ENCODE measurements at places on chromosomes 5 and 9. TPM values are rescaled to one million over a fixed set of nuclear protein-coding genes. Genes with fewer than 3 reads are reported as not detected.

DNA sequence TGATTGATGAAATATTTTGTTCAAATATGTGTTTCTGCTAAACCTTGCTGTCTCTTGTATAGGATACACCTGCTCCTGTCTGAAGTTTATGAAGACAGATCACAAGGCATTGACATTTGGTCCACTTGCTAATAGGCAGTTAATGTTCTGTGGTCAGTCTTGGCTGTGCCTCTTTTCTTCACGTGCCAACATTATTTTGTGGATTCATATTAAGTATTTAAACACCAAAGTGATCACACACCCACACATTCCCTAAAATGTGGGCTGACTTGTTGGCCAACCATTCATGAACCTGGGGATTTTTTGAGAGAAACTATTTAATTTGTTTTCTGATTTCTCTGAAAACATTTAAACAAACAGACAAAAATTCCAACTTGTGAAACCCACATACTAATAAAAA, 33.7 kb downstream of the ZNF462 start:
- no peak for DNase-seq

- no peak for DNase-seq
These were observed 7.7 kb upstream of the CPEB4 start for GRCh38 chr5:173880306-173880985.

Gene FCN2
- total RNA-seq: not detected

DNA sequence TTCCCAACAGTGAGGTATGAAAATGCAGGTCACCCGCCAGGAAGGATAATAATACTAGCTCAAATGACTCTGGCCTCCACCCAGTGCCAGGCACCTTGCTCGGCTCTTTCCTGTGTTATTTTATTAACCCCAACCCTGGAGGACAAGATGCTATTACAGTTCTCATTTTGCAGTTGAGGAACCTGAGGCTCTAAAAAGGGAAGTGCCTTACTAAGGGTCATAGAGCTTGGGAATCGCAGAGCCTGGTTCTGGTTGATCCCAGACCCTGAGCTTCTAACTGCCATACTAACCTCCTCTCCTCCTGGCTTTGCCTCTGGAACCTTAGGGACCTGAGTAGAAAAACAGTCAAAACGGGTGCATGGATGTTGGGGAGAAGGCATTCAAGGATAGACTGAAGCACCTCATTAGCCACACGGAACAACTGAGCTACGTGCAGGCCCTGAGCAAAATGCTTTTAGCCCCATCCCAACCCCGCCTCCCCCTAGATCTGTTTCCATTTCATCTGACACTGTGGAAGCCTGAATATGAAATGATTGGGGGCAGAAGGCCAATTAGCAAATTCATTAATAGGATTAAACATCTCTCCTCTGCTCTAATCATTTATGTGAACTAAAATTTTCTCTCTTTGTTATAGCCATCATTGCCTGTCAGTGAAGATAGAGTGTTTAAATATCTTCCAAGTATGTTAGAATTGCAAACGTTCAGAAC, 7.9 kb downstream of the KCNIP1 start:
- DNase-seq: no peak

Gene PCDHGA4
- total RNA-seq: 0.79 TPM

Gene FCN1
- total RNA-seq: not detected

- no peak for DNase-seq
These were observed 110.0 kb upstream of the PRR16 start for GRCh38 chr5:120354126-120354525.

DNA sequence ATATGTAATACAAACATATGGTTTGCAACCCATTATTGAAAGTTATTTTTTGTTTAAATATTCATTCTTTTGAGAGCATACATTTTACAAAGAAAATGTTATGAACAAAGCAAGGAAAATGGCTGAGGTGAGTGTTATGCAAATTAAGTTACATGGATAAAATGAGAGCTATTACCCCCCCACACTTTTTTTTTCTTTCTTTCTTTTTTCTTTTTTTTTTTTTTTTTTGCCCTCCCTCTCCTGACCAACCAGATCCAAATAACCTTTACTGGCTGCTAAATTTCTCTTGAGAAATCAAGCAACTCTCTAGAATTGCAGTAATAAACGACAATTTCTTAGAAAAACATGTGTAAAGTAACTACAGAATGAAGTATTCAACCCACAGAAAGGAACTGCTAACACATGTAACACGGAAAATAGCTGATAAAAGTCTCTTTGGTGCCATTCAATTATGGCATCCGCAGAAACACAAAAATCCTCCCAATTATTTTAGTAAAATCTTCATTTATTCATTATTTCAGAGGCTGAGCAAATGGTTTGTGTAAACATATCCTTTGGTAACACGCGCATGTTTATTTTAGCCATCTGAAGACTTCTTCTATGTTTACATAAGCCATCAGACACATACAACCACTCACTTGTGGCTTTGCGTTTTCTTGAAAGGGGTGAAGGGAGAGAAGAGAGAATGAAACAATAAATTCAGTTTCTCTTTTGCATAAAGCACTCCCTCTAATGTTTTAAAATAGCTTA, 216.1 kb downstream of the NFIB start:
- DNase-seq: no peak

Gene TAF11L10
- not detected for total RNA-seq

DNA sequence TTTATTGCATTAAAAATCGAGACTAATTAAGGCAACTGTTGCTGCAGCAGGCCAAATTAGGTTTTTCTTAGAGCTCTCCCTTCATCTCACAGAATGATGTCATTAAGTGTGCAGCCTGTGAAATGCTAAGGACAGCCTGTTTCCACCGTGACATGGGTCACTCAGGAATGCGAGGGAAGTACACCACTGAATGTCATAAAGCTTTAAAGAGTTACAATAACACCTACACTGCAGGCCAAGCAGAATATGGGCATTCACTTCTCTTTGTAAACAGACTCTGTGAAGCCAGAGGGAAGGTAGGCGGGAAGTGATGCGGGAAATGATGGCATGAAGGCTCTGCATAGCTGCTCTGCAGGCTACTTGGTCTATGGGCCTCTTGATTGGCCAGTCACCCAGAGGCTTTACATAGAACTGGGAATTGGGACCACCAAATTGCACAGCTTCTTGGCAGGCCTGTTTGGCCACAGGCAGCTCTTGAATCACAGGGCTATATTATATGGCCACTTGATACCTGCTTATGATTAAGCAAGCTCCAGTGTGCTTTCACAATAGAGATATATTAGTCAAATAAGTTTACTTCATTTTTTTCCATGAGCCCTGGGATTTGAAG, 28.4 kb upstream of the AOPEP start:
- DNase-seq: no peak

Gene GPR21
- total RNA-seq: 0.49 TPM

Gene FBXL7
- total RNA-seq: 3.9 TPM

DNA sequence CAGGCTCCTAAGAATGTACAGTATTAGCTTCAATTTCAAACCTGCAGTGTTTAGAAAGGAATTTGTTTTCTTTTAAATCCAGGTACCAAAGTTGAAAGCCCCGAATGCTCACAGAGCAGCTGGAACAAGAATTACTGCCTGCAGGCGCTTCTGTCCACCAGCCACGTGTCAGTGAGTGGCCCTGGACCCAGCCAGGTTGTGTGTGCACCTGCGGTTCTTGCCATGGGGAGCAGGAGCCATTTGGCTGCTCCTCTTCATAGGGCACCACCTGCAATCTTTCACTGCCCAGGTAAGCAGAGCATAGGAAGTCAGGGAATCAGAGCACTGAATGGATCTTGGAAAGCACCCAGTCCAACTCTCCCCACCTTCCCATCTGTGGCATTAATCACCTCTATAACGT, 79.5 kb upstream of the PIP5K1B start:
- no peak for DNase-seq

GRCh38 chr9:137989999-137990715, 112.6 kb downstream of the CACNA1B start:
- no peak for DNase-seq

GRCh38 chr9:114560956-114561355, 26.6 kb upstream of the ATP6V1G1 start:
- no peak for DNase-seq

DNA sequence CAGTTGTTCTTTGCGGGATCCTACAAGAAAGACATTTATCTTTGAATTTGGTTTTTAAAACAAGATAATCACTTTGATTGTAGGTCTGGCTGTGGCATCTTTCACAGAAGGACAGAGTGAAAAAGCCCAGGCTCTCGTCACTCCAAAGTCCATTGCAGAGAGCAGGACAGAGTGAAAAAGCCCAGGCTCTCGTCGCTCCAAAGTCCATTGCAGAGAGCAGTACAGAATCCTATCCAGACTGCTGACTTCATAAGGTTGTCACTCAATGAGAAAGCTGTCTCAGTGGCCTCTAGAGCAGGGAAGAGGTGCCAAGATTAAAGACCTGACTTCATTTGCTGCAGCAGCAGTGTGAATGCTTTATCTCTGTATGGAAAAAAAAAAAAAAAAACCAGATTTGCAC, 16.3 kb upstream of the GPX8 start:
- DNase-seq: no peak

Gene MRPL50
- 34.7 TPM for total RNA-seq

Gene ARL15
- total RNA-seq: 10.1 TPM

GRCh38 chr9:93276973-93277372, 93.0 kb downstream of the WNK2 start:
- no peak for DNase-seq

- no peak for DNase-seq
These were observed 211.8 kb upstream of the RASEF start for GRCh38 chr9:83274787-83275186.

DNA sequence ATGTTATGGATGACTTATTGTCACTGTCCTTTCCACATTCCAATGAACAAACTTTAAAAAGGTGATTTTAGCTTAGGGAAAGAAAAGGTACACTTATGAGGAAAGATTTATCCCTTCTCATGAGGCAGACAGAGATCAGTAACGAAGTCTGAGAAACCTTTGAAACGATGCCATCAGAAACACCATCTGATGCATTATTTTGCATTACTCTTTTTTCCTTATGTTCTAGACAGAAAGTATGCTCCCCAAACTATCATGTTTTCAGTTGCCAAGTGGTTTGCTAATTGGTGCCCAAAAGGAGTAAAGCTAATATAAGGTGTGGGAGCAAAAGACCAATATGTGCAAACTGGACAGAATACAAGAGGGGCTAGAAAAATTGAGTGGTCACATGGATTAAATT, 397.7 kb upstream of the RIOK2 start:
- no peak for DNase-seq

- peak; percentile 36 for DNase-seq
These were observed 126.1 kb downstream of the NPR3 start for GRCh38 chr5:32837211-32837610.

- no peak for DNase-seq
These were observed 3.2 kb downstream of the SH3PXD2B start for GRCh38 chr5:172450861-172451695.

DNA sequence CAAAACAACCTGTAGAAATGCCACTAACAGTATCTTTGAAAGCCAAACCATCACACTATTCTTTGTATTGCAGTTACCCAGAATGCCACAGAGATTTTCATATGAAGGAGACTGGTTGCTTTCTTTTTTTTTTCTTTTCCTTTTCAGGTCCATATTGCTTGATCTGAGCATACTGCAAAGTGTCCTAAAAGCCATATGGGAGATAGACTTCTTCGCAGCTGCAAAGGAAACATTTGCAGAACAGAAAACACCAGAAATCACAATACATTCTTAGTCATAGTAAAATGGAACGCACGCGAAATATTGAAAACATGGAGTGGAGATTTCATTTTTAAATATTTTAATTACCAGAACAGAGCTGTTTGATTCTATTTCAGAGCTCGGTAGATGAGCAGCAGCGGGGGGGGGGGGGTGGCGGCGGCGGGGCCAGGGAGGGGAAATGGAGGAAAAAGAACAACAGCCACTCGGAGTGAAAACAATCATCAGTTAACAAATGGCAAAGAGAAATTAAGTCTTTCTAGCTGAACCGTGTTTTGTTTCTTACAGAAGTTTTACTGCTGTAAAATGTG, 284.1 kb downstream of the NFIB start:
- DNase-seq: no peak

DNA sequence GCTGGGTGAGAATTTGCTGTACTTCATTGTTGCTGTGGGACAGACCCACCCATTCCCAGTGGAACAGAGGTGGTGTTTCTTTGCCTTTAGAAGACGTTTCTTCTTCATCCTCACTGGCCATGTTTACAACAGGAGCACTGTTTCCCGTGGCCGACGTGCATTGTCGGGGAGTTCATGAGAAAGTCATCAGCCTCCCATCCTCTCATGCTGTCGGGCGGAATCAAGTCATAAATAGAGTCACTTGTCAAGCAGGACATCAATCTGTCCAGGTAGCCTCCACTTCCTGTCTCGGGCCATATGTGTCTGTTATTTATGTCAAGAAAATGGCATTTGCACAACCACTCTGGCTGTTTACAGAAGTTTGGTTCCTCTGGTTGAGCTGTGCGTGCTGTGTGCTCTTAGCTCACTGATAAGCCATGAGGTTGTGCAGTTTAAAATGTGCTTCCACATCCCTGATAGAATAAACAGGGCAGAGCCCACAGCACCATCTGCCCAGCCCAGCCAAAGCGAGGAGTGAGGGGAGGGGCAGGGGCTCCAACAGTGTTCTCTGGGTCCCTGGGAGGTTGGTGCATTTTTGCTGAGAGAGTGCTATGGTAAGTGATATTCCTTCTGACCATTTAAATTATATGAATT, 401.9 kb upstream of the IRX2 start:
- no peak for DNase-seq

Gene SPINK4
- total RNA-seq: not detected

Data from NCI-H460 (cell line).